ENCODE measurements at places on chromosomes 1 and 21.

DNA sequence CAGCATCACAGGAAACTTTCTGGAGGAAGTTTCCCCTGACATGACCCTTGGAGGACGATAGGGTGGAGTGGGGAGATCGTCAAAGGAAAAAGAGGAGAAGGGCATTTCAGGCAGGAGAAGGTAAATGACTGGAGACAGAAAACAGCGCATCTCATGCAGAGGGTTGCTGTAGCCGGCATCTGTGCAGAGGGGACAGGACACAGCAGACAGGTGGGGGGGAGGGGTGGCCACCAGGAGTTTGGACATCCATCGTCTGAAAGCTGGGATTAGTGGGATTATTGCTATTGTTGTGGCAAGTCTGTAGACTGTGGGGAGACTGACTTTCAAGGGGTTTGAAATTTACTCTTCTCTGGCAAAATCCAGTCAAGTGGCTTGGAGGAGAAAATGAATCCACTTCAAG, 463.9 kb downstream of the OMA1 start:
- DNase-seq = no peak

- DNase-seq = no peak
Observed at GRCh38 chr1:61692155-61692800, 32.7 kb downstream of the TM2D1 start.

DNA sequence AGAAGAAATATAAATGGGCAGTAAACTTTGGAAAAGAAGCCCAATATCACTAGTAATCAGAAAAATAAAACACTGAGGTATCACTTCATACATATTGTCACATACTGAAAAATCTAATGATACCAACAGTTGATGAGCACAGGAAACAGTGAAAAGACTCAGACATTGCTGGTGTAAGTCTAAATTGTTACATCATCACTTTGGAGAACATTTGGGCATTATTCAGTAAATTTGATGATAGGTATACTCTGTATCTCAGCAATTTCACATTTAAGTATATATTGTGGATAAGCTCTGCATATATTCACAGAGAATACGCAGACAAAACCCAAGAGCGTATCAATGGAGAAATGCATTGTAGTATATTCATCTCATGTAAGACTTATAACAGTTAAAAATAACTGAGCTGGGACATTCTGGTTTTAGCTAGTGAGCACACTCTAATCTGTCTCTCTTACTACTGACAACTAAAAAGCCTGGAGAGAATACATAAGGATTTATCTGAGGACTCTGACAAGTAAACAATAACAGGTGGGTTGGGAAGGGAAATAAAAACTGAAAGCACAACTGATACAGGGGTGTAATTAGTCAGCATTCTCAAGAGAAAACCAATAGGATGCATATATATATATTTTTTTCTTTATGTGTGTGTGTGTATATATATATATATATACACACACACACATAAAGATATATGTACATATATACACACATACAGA, 212.7 kb upstream of the JUN start:
- DNase-seq = no peak

GRCh38 chr1:206112600-206113301, 4.4 kb downstream of the AVPR1B start:
- no peak for DNase-seq

DNA sequence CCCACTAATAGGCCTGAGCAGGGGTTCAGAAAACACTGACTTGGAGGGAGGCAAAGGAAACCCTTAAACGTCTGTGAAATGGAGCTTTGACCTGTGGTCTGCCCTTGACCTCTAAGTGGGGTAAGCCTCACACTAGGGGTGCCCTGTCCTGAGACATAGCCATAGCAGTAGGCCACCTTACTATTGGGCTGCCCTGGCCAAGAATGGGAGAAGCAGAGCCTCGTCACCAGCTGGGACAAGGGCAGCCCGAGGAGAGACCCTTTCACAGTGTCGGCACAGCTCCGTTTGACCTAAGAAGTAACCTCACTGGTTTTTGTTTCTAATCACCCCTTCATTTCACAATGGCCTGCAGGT, 26.4 kb upstream of the IFNAR2 start:
- DNase-seq = no peak

GRCh38 chr1:228013131-228013934, 6.5 kb downstream of the WNT3A start:
- peak; percentile 96 for DNase-seq

- DNase-seq = no peak
Observed at GRCh38 chr1:161305867-161306519, 3.8 kb downstream of the MPZ start.

DNA sequence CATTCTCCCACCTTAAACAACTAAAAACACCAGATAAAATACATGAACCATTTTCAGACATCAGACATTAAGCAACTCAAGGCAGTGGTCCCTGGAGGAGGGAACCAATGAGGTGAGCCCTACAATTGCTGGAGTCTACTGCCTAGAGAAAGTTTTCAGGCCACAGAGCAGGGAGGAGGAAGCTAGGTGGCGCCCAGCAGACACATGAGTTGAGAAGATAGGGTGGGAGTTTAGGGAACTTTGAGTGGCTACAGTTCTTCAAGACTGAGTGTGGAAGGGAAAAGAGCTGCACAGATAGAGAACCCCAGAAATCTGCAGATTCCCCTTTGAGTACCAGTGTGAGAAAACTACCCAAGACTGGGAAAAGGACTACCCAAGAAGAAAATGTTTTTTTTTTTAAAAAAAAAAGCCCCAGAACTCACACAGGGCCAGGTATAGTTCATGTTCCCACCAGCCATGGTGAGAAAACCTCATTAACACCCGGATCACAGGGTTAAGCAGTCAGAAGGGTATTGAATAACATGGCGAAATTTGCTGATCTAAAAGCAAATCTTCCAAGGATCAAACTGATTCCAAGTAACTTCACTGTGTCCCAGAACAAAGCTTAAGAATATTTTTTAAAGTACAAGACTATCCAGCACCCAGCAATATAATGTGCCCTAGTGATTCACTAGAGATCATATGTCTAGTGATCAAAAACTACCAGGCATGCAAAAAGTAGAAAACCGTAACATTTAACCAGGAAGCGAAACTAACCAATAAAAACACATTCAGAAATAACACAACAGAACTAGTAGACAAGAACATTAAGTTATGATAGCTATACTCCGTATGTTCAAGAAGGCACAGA, 12.0 kb downstream of the ALDH9A1 start:
- DNase-seq = no peak

DNA sequence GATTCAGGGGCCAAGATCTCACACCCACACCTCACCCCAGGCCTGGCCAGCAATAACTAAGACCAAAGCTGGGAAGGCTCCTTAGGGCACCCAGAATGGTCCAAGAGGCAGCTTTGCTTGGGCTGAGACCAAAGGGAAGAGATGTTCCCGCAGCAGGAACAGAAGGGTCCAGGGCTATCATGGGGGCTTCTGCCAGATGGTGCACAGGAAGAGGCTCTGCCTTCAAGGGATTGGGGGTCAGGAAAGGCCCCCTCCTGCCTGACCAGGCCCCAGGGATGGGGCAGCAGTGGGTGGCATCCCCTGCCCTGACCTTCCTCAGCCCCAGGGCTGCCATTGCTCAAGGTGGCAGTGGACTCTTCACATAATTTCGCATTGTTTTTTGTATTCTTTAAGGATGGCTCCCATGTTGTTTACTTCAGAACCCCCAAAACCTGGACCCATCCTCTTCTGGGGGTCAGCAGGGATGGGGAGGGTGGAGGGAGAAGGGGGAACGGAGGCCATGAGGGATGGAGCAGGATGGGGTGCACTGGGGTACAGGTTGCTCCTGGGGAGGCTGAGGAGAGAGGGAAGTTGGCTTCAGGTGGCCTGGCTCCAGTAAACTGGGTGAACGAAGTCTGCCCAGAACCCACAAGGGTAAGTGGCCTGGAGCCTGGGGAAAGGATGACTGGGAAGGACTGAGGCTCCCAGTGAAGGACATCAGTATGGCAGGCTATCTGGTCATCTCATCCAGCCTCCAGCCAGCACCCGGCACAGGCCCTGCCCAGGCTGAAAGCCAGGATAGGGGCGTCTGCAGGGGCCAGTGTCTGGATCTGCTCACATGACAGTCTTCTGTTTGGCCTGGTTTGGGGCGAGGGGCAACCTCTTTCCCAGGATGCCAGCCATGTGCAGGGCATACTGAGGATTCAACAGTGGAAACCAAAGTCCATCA, 2.6 kb upstream of the NADK start:
- no peak for DNase-seq

DNA sequence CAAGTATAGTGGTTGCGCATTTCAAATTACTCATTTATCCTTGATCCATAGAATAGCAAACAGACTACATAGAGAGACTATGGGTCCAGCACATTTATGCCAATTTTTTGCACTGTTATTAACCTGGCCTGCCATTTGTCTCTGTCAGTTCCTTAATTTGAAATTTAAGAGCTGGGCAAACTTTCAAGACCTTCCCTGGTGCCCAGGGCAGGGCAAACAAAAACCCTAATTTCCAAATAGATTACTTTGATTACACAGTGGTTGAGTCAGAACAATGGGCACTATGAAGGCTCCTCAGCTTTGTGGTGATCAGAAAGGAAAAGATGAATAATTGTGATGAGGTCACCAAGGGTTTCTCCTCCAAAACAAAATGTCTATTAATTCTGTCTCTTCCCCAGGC, 80.6 kb downstream of the TNFSF18 start:
- no peak for DNase-seq

- DNase-seq = no peak
Observed at GRCh38 chr1:206723805-206724472, 39.2 kb downstream of the MAPKAPK2 start.

GRCh38 chr1:239854922-239855321, 236.8 kb upstream of the FMN2 start:
- DNase-seq = no peak

GRCh38 chr1:184935920-184936798, 38.1 kb downstream of the NIBAN1 start:
- no peak for DNase-seq

DNA sequence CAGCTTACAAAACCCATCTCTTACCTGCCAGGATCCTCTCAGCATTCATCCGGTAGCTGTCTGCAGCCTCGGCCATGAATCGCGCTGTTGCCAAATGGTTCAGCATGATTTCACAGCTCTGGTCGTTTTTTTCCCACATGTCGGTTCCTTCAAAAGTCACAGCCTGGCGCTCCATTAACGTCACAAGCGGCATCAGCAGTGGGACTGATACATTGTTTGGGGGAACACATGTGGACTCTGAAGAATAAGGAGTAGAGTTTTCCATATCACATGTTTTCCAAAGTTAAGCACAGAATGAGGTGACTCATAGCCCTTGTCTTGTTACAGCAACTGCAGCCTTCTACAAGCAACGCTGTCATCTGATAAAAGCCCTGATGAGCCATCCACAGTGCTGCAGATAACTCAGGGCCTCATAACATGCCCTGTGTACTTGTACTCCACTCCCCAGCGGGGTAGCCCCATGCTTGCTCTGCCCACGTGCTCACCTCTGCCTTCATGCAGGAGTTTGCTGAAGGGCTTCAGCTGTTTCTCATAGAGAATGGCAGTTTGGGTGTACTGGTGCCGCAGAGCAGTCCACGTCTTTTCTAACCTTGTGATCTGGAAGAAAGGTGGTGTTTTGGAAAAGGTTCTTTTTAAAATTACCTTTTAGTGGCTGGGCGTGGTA, 114.2 kb downstream of the BCAR3 start:
- DNase-seq = no peak

- DNase-seq = no peak
Observed at GRCh38 chr1:183456826-183457225, 15.5 kb upstream of the SMG7 start.

DNA sequence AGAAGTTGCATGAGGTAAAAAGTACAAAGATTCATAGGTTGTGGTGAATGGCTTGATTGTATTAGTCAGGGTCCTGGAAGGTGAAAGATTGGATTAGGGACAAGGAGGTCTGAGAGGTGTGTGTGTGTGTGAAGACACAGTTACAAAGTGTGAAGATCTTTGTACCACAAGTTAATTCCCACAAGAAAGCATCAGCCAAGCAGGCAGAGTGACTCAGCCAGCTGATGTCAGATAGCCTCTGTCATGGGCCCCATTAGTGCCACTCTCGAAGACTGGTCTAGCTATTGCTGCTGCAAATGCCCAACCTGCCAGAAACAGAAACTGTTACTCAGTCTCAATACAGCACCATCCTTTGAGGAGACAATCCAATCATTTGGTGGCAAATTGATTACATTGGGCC, 96.5 kb downstream of the DTL start:
- no peak for DNase-seq

GRCh38 chr1:38201431-38201830, 154.8 kb upstream of the POU3F1 start:
- no peak for DNase-seq

- DNase-seq = no peak
Observed at GRCh38 chr1:110176299-110176956, 26.1 kb downstream of the SLC6A17 start.

DNA sequence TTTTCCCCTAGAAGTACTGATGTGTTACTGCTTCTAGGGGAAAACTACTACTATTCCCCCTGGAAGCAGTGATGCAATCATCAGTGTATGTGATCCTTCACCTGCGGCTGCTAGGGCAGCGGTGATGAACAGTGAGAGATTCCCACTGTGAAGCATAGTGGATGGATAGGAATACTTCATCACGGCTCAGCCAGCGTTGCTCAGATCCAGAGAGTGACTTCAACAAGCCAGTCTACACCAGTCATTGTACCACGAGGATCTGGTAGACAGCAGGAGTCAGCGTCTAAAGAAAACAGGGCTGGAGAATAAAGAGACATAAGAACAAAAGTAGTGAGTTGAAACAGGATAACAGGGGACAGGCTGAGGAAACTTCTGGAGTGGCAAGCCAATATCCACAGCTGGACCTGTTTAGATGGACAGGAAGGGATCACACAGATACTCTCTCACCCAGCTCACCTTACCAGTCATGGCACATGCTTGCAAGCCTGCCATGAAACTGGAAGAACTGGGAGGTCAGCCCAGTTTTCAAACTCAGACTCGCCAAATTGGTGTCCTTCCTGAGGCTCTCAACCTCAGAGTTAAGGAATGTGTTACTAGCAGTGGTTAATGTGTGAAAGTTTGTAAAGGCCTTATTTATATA, 42.4 kb upstream of the LRRC52 start:
- DNase-seq = no peak

GRCh38 chr1:163797816-163798215, 476.1 kb downstream of the NUF2 start:
- no peak for DNase-seq

- no peak for DNase-seq
Observed at GRCh38 chr1:40634901-40635655, 30.4 kb downstream of the RIMS3 start.

- no peak for DNase-seq
Observed at GRCh38 chr1:167617153-167618147, 12.6 kb upstream of the RCSD1 start.

DNA sequence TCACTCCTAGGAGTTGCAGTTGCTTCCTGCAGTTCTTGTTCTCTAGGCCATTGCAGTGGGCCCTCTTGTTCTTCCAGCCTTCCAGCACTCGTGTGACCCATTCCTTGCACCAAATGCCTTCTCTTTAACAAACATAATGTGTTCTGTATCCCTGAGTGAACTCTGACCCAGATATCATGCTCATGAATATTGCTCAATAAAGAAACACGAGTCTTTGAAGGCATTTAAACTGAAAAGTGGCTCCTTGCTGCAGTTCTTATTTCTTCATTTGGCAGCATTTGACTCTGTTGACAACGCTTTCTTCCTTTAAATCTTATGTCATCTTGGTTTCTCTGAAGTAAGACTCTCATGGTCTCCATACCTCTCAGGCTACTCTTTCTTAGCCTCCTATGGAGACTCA, 100.7 kb upstream of the PDE4B start:
- DNase-seq = no peak

- no peak for DNase-seq
Observed at GRCh38 chr1:241645199-241645598, 5.0 kb upstream of the CHML start.

- no peak for DNase-seq
Observed at GRCh38 chr1:15454256-15454655, 2.3 kb upstream of the CELA2A start.

GRCh38 chr1:198276241-198276640, 119.4 kb downstream of the NEK7 start:
- DNase-seq = no peak
